ENCODE measurements at places on chromosomes 5 and 9.

GRCh38 chr9:134146774-134147493 lies 11.1 kb downstream of the WDR5 start:
- no peak for DNase-seq

- DNase-seq = no peak
These were observed 52.3 kb downstream of the MYO10 start for GRCh38 chr5:16883806-16884205.

DNA sequence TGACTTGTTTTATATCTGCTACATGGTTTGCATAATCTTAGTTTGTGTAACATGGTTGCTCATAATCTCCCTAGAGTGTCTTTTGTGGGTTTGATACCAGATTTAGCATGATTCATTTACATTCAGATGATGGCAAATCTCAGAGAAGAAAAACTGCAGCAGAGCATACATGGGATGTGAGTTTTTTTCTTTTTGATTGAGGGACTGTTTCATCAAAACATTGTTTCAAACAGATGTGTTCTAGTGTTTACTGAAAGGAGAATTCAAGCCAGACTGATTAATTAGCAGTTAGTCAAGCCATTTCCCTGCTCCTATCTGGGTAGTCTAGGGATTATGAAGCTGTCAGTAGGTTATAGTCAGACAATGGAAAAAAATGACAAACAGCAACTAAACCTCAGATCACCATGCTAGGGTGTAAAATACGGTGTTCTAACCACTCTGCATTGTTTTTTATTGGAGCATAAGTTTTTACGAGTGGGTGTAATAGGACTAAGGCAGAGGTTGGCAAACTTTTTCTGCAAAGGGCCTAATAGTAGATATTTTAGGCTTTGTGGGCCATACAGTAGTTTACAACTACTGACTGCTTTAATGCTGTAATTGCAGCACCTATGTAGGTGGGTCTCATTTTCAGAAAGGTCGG lies 10.5 kb upstream of the GDNF start:
- DNase-seq = no peak

GRCh38 chr5:122187426-122187825 lies 58.1 kb downstream of the ZNF474 start:
- DNase-seq = no peak

Data from kidney epithelial cell (primary cell).